K562 (cell line): ENCODE measurements at places on chromosomes 12 and 14. TPM values are rescaled to one million over a fixed set of nuclear protein-coding genes. Genes with fewer than 3 reads are reported as not detected.

GRCh38 chr14:31360919-31361662, 59.3 kb downstream of the HEATR5A start:
- no peak overlapping the region for H3K4me3 ChIP-seq
- peaks cover 21% of the 10 kb centered on the region; the same call in 2 of the 3 replicates for H3K36me3 ChIP-seq
- no peak for DNase-seq
- no peaks in the 10 kb centered on the region for H3K4me1 ChIP-seq
- H3K27ac ChIP-seq = no peak overlapping the region

NEUROD4 gene
- total RNA-seq = not detected in 2 replicates

HOXC11 gene
- total RNA-seq = not detected in 2 replicates

GRCh38 chr14:77186911-77187648, 5.5 kb downstream of the TMEM63C start:
- no peaks in the 10 kb centered on the region for H3K36me3 ChIP-seq
- H3K4me3 ChIP-seq = no peak overlapping the region
- peaks cover 2% of the 10 kb centered on the region for H3K4me1 ChIP-seq
- no peak for DNase-seq
- H3K27me3 ChIP-seq = peaks cover 27% of the 10 kb centered on the region
- H3K27ac ChIP-seq = no peak overlapping the region

GRCh38 chr12:2410496-2410895, 357.7 kb downstream of the CACNA1C start:
- peaks cover 4% of the 10 kb centered on the region; the same call in 2 of the 3 replicates for H3K27me3 ChIP-seq
- H3K27ac ChIP-seq = no peak overlapping the region
- DNase-seq = no peak
- no peaks in the 10 kb centered on the region for H3K36me3 ChIP-seq
- H3K4me1 ChIP-seq = no peaks in the 10 kb centered on the region

DNA sequence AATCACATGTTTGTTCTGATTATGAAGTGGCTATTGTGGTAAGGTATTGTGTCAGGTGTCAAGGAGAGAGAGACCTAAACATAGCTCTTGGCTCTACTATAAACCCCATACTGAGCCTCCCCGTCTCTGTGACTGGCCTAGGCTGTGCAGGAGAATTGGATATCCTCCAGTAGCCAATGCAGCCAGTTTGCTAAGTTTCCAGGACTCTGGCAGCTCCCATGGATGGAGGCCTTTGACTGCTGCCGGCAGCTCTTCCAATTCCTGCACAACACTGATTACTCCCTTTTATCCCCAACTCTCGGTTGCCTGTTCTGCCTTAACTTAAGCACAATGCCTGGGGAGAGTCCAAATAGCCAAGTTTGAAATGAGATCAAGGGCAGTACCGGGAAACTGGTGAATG, 59.3 kb downstream of the ABCC9 start:
- no peak overlapping the region for H3K4me3 ChIP-seq
- no peak overlapping the region for H3K27ac ChIP-seq
- no peaks in the 10 kb centered on the region for H3K36me3 ChIP-seq
- H3K4me1 ChIP-seq = no peaks in the 10 kb centered on the region

GRCh38 chr14:65482757-65483438, 70.4 kb downstream of the FUT8 start:
- no peak overlapping the region for H3K4me3 ChIP-seq
- no peaks in the 10 kb centered on the region for H3K36me3 ChIP-seq
- peak overlapping the region; percentile 56; the same call in 1 of the 3 replicates for H3K27ac ChIP-seq
- H3K27me3 ChIP-seq = no peaks in the 10 kb centered on the region
- peaks cover 17% of the 10 kb centered on the region for H3K4me1 ChIP-seq
- DNase-seq = peak; percentile 52

- H3K27ac ChIP-seq = no peak overlapping the region
- DNase-seq = peak; percentile 25
- H3K4me3 ChIP-seq = no peak overlapping the region
- H3K36me3 ChIP-seq = peaks cover 18% of the 10 kb centered on the region; the same call in 2 of the 3 replicates
- H3K4me1 ChIP-seq = peaks cover 16% of the 10 kb centered on the region
- H3K27me3 ChIP-seq = no peaks in the 10 kb centered on the region
These were observed 114.9 kb downstream of the SAMD4A start for GRCh38 chr14:54681811-54682261.

- no peaks in the 10 kb centered on the region for H3K4me1 ChIP-seq
- no peak for DNase-seq
- no peak overlapping the region for H3K27ac ChIP-seq
- no peak overlapping the region for H3K4me3 ChIP-seq
These were observed 99.5 kb downstream of the NUBPL start for GRCh38 chr14:31660728-31661127.

KLHL28 gene
- total RNA-seq = 4.1 and 5.0 TPM in 2 replicates
